ENCODE measurements at places on chromosomes 3 and 15.

GRCh38 chr3:183897606-183898005 is 12.9 kb upstream of the PARL start:
- DNase-seq = no peak

DNA sequence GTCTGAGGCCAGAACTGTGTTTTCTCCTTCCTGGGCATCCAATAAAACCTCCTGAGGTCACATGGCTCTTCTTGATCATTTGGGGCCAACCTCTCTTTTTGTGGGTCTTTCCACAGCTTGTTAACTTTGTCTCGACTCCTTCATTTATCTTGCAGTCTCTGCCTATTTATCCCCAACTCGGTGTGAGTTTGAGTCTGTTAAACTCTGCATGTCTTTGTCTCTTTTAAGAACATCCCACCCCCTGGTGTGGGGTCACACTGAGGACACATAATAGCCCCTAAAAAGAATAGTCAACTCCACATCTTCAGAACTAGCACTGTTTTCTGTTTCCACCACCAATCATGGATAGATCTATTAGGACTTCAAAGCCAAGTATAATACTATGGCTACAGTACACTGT is 187.2 kb downstream of the TLE3 start:
- DNase-seq = no peak

GRCh38 chr3:170205302-170205701 is 16.9 kb upstream of the PRKCI start:
- no peak for DNase-seq

DNA sequence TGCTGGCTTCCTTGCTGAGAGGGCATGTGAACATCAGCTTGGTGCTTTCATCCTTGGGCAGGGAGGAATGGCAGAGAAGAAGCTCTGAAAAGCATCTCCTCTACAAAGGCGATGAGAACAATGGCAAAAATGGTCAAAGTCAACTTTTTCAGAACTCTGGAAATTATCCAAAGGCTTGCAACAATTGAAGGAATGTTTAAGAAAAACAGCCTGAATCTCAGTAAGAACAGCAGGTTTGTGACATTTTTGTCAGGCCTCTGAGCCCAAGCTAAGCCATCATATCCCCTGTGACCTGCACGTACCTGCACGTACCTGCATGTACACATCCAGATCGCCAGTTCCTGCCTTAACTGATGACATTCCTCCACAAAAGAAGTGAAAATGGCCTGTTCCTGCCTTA is 51.8 kb downstream of the ONECUT1 start:
- no peak for DNase-seq

GRCh38 chr15:45486317-45486716 is 36.2 kb downstream of the SLC30A4 start:
- no peak for DNase-seq

GRCh38 chr15:52010633-52011595 is 8.1 kb upstream of the MAPK6 start:
- peak; percentile 56 for DNase-seq

DNA sequence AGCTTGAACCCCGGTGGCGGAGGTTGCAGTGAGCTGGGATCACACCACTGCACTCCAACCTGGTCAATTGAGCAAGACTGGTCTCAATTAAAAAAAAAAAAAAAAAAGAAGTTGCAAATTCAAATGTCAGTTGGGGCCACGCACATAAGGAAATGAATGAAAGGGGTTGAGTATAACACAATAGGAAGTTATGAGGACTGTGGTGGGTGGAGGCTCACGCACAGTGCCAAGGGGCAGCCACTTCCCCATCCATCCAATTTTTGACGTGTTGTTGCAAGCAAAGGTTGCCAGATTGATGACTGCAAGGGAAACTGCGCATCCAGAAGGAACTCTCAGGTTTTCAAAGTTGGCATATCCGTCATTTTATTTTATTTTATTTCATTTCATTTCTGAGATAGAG is 532.2 kb downstream of the NTRK3 start:
- no peak for DNase-seq

DNA sequence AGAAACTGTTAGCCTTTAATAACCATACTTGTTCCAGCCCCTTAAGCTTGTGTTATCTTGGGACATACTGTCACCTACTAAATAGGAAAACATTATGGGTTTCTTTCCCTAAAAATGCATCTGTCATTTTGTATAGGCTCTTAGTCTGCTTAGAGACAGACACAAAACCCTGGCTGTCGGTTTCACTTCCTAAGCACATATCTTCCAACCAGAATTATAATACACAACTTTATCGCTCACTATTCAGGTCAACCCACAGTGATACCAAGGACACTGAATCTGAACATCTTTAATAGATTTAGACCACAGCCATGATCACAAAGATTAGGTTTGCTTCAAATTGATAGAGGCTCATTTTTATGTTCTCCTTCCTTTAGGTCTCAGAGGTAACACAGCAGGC is 111.8 kb downstream of the CFAP20DC start:
- DNase-seq = no peak

DNA sequence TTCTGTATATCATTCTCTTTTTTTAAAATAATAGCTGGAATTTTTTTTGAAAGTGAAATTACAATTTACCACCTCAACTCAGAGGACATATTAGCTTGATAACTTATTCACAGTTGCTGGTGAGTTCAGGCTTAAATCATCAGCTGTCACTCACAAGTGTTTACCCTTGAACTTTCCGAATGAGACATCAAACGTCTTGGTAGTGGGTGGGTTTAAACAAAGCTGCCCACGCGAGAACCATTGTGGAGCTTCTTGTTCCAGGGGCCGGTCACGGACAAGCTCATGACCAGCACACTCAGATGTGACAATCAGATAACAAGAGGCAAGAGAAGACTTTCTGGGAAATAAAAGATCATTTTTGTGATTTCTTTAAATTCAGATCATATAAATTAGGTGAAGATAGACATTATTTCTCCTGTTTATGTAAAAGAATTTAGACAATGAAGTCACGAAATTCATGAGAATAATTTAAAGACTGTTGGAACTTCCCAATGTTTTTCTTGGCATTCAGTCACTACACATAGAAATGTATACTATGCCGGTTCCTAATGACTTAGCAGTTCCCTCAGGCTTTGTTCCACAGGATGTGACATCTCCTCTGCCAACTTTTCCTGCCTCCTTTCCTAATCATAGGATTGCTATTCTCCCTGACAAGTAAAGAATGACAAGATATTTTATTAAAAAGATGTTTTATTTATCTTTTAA is 29.3 kb downstream of the BTD start:
- no peak for DNase-seq

Data from activated T-cell treated with anti-CD3 and anti-CD28 coated beads, Interleukin-2, amount 50 U/mL, for 24 hours (primary cell).